ENCODE measurements at places on chromosomes 16 and 17. TPM values are rescaled to one million over a fixed set of nuclear protein-coding genes. Genes with fewer than 3 reads are reported as not detected.

RRAD gene
- polyA plus RNA-seq: 0.60 TPM

DNA sequence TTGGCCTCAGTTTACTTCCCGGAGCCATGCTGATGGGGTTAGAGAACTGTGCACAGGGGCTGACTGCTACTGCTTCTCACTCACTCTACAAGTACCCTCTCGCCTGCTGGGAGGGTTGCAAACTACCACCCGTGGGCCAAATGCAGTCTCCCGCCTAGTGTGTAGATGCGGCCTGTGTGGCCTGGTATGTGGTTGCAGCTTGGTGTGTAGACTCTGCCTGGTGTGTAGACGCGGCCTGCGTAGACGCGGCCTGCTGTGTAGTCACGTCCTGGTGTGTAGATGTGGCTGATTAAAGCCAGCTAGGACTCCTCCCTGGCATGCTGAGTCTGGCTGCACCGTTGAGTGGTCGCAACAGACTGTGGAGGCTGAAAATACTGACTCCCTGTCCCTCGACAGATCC lies 7.3 kb downstream of the CANT1 start:
- no peak for DNase-seq

MRPL10 gene
- polyA plus RNA-seq: 88.1 TPM

GRCh38 chr17:46979147-46979863 lies at the start of gene RPRML:
TSS of gene RPRML (minus strand) at chr17:46979253. CDS start at chr17:46979007, 246 bp downstream.
- peak; percentile 44 for DNase-seq

CPNE7 gene
- 5.9 TPM for polyA plus RNA-seq

- DNase-seq: no peak
Observed at GRCh38 chr17:15886804-15887203, 58.1 kb upstream of the ADORA2B start.

- no peak for DNase-seq
Observed at GRCh38 chr16:28984619-28985135, at the start of gene LAT. TSS of gene LAT (plus strand) at chr16:28985052. CDS start at chr16:28985418, 366 bp downstream.

- no peak for DNase-seq
Observed at GRCh38 chr16:11175106-11175786, 80.8 kb downstream of the SOCS1 start.

- no peak for DNase-seq
Observed at GRCh38 chr16:85417156-85417860, 195.8 kb upstream of the GSE1 start.

DNA sequence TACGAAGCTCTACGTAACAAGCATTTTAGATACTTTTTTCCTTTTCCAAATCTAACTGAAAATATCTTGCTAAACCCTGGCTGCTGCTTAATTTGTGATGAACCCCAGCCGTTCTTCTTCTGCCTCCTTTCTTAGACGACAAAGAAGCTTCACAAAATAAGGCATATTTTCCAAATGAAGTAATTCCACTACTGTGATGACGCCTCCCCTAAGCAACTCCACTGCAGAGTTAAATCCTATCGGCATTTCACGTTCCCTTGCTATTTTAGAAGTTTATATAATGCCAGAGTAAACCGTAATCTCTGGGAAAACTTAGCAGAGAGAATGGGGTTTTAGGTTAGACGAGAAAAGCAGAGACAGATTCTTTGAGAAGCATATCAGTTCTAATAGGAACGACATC lies 683.1 kb upstream of the SALL1 start:
- no peak for DNase-seq

GRCh38 chr17:64145751-64146417 lies 15.9 kb upstream of the ERN1 start:
- peak; percentile 99 for DNase-seq

CCDC200 gene
- polyA plus RNA-seq: not detected

- no peak for DNase-seq
Observed at GRCh38 chr16:66446737-66447136, 19.6 kb downstream of the BEAN1 start.

CALB2 gene
- polyA plus RNA-seq: not detected

- no peak for DNase-seq
Observed at GRCh38 chr16:69867784-69868560, 83.2 kb upstream of the CLEC18A start.

DNA sequence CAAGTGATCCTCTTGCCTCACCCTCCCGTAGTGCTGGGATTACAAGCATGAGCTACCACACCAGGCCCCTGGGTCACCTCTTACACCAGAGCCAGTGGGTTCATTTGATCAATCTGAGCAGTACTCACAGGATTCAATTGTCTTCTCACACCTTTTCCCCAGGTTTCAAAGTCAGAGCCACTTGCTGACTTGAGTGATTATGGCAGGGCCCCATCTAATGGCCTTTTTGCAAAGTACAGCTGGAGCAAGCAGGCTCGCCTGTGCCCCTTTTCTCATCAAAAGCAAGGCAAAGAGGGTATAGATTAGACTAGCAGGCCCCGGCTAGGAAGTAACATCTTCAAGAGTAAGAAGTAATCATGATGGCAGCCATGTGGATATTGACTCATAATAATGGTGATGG lies 114.8 kb upstream of the NOL11 start:
- DNase-seq: peak; percentile 32

P2RX5 gene
- 0.10 TPM for polyA plus RNA-seq

DNA sequence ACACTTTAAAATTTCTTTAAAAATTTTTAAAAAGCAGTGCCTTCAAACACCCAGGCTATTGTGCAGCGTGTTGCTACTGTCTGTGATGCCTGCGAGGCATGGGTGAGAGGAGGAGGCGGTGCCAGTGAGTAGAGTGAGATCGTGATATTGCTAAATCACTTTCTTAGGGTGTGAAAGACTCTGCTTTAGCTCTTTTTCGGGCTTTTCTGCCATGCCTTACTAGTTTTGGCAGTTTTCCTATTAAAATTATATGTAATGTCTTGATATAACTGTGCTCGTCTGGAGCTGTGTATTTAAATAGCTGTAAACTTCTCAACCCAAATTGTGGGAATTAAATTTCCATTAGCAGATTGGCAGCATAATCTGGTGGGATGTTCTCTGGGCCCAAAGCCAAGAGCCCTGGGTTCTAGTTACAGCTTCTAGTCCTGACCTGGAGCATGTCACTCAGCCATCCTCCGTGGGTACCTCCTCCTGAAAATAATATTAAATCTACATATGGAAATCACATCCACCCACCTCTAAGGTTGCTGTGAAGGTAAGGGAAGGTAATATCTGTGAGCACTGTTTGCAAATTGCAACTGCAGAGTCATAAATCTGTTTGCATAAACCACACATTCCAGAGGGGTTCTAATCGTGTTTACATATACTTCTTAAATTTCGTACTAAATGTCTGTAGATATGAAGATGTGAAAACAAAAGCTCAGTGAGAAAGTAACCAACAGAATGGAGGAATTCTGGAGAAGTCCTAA lies 264.3 kb upstream of the CACNG5 start:
- DNase-seq: no peak

DNA sequence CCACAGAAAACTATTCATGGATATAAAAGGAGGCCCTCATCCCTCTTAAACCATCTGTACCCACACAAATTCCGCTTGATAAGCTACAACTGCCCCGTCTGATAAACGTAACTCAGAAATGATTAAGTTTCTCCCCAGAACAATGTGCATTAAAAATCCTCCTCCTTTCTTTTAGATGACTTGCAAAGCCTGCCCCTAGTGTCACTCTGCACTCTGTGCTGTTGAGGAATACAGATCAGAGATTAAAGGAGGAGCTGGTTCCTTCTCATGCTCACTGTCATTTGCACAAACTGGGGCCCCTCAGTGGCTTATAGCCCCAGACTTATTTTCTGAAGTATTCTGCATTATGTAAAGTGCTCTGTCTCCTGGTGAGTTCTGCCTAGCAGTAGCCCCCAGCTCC lies 33.3 kb downstream of the CDRT15 start:
- DNase-seq: no peak

DNA sequence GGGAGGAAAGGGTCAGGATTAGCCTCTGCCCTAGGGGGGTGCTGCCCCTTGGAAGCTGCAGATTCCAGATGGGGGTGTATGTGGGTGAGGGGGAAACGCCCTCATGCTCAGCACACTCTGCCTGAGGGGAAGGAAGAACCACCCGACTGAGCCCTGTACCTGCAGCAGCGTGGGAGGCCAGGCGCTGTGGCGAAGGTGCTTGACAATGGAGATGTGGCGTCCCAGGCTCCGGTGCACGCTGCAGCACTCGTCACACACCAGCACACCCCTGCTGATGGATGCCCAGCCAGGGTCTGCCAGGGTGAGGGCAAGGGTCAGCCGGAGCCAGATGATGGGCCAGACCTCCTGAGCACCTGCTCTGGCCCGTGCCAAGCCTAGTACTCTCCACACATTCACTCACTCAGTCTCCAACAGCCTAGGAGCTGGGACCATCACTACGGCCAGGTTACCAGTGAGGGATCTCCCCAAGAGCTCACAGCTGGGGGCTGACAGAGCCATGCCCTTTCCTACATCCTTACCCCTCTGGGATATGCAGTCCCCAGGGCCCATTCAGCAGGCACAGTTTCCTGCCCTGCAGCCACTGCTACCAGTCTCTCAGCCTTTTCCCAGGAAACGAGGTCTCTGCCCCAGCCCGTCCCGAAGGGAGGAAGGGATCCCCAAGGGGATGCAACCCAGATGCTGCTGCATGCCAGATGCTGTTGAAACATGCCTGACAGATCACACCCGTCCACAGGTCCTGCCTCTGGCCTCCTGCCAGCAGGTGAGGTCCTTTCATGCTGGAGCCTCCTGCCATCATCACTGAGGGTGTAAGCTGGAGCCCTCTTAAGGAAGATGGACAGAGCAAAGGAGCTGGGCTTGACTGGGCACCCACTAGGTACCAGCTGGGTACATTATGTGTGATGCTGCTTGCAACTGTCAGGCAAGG lies 5.9 kb downstream of the GIT1 start:
- DNase-seq: no peak

KCNJ2 gene
- 8.3 TPM for polyA plus RNA-seq

- DNase-seq: no peak
Observed at GRCh38 chr17:80470603-80471002, 5.8 kb downstream of the NPTX1 start.

TRPV2 gene
- polyA plus RNA-seq: 4.2 TPM

GRCh38 chr16:62638324-62638911 lies 602.2 kb upstream of the CDH8 start:
- no peak for DNase-seq

MATCAP1 gene
- polyA plus RNA-seq: 44.5 TPM

- no peak for DNase-seq
Observed at GRCh38 chr16:81657781-81658180, 121.3 kb upstream of the PLCG2 start.

DNA sequence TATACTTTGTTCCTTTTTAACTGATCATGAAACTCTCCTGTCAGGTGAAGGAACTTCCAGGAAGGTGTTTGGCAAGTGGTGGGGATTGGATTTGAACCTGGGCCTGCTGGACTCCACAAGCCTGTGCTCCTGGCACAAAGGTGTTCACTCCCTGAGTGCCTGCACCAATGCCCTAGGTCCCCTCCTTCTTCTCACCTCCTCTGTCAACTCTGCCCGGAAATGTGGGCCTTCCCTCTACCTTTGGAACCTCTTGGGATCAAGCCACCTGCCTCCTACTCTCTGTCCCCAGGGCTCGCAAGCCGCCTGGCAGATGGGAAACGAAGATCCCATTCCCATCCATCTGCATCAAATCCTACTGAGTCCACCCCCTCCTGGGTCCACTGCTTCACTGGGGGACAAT lies 40.0 kb downstream of the RTN4RL1 start:
- no peak for DNase-seq

DNA sequence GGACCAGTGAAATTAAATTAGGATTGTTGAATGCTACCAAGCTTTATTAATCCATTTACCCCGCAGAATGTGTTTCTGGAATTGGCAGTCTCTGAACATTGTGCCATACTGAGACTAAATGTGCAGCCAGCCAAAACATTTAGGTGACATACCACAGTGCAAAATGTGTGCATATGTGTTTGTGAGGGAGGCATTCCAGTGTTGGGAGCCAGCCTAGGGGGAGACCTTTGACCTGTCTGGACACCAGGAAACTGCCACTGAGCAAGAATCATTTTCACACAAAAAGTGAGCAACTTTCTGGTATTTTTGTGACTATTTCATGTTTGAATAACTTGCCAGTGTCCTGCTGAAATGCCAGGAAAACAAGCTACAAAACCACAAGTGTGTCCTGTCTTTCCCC lies 64.7 kb upstream of the SLC12A3 start:
- no peak for DNase-seq

GRCh38 chr16:66618588-66619375 lies 14.3 kb downstream of the CMTM3 start:
- DNase-seq: peak; percentile 71

GRCh38 chr16:6016530-6017184 lies 919.1 kb upstream of the EEF2KMT start:
- no peak for DNase-seq

CRYBA1 gene
- not detected for polyA plus RNA-seq

SOCS3 gene
- 6.6 TPM for polyA plus RNA-seq

C1QTNF1 gene
- 3.1 TPM for polyA plus RNA-seq

- no peak for DNase-seq
Observed at GRCh38 chr17:42005166-42005565, 12.1 kb downstream of the DNAJC7 start.

KCNJ12 gene
- 0.19 TPM for polyA plus RNA-seq

GRCh38 chr16:81210807-81211206 lies 27.7 kb upstream of the BCO1 start:
- DNase-seq: no peak

DNA sequence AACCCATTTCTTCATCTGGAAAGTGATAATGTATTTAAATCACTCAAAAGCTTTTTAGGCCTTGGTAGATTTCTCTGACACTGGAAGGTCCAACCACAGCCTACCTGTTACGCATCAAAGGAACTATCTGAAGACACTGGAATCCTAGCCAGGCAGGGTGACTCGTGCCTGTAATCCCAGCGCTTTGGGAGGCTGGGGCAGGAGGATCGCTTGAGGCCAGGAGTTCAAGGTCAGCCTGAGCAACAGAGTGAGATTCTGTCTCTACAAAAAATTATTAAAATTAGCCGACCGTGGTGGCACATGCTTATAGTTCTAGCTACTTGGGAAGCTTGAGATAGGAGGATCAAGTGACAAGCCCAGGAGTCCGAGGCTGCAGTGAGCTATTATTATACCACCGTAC lies 18.4 kb upstream of the G6PC1 start:
- DNase-seq: no peak

- no peak for DNase-seq
Observed at GRCh38 chr16:77450790-77451487, 16.1 kb upstream of the ADAMTS18 start.

DNA sequence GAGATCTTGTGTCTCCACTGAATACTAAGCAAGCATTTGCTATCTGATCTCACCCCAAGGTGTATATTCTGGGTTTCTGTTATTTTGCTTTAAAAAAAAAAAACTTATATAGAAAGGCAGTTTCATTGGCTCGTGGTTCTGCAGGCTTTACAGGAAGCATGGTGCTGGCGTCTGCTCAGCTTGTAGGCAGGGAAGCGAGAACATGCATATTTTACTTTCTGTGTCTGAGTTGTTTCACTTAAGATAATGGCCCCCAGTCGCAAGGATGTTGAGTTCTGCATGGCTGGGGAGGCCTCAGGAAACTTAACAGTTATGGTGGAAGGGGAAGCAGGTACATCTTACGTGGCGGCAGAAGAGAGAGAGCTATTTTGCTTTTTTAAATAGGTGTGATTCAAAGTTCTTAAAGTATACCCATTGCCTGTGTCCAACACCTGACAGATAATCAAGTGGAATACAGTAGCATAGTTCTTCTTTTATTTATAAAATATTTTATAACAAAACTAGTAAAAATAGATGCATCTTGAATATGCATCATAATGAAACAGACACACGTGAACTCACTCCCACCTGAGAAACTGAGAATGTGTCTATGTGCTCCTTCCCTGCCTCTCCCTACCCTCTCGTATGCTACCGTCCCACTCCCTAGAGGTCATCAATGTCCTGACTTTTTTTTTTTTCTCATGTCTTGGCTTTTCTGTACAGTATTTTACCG lies 15.4 kb upstream of the ARHGAP17 start:
- no peak for DNase-seq

- DNase-seq: no peak
Observed at GRCh38 chr16:70269471-70269870, 17.7 kb upstream of the EXOSC6 start.

All from endothelial cell of umbilical vein (primary cell).